ENCODE measurements at places on chromosomes 5 and 9.

DNA sequence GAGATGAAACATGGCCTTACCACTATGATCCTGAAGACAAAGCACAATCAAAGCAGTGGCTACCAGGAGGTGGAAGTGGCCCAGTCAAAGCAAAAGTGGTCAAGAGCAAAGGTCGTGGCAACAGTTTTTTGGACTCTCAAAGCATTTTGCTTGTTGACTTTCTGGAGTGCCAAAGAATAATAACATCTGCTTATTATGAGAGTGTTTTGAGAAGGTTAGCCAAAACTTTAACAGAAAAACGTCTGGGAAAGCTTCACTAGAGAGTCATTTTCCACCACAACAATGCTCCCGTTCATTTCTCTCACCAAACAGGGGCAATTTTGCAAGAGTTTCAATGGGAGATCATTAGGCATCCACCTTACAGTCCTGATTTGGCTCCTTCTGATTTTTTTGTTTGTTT, 33.6 kb upstream of the MAMDC2 start:
- DNase-seq, result no peak

DNA sequence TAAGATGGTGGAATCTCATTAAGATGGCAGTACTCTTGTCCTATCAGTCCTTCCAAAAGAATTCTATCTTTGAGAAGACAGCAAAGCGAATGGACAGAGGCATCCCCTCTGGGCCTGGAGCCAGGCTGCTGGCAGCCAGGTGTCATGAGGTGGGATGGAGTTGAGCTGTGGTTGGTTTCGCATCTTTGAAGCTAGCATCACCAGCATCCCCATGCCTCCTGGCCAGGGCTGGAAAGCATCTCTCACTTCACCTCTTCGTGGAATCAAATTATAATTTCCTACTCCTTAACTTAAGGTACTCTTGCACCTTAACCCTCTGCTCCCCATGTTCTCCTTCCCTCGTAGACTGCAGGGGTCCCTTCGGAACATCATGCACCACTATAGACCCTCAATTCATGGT, 248.3 kb downstream of the GADD45G start:
- no peak for DNase-seq

- DNase-seq, result no peak
Measured at GRCh38 chr5:39057734-39058133, 16.5 kb downstream of the RICTOR start.

GRCh38 chr9:70044490-70045307, 1.1 kb downstream of the MAMDC2 start:
- DNase-seq, result no peak

GRCh38 chr5:172584638-172585037, 56.4 kb upstream of the NEURL1B start:
- DNase-seq, result no peak

DNA sequence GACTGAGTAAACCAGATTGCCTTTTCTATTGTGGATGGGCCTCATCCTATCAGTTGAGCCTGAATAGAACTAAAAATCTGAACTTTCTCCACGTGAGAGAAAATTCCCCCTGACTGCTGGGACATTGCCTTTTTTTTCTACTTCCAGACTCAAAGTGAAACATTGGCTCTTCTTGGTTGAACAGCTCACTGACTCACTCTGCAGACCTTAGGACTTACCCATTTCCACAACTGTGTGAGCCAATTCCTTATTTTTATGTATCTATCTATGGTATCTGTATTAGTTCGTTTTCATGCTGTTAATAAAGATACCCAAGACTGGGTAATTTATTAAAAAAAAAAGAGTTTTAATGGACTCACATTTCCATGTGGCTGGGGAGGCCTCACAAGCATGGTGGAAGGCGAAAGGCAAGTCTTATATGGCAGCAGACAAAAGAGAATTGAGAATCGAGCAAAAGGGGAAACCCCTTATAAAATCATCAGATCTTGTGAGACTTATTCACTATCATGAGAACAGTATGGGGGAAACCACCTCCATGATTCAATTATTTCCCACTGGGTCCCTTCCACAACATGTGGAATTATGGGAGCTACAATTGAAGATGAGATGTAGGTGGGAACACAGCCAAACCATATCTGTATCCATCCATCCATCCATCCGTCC, 306.7 kb upstream of the SLC24A2 start:
- no peak for DNase-seq

- DNase-seq, result no peak
Measured at GRCh38 chr5:161846746-161847145, 1.2 kb upstream of the GABRA1 start.
